ENCODE measurements at places on chromosomes 11 and 22.

DNA sequence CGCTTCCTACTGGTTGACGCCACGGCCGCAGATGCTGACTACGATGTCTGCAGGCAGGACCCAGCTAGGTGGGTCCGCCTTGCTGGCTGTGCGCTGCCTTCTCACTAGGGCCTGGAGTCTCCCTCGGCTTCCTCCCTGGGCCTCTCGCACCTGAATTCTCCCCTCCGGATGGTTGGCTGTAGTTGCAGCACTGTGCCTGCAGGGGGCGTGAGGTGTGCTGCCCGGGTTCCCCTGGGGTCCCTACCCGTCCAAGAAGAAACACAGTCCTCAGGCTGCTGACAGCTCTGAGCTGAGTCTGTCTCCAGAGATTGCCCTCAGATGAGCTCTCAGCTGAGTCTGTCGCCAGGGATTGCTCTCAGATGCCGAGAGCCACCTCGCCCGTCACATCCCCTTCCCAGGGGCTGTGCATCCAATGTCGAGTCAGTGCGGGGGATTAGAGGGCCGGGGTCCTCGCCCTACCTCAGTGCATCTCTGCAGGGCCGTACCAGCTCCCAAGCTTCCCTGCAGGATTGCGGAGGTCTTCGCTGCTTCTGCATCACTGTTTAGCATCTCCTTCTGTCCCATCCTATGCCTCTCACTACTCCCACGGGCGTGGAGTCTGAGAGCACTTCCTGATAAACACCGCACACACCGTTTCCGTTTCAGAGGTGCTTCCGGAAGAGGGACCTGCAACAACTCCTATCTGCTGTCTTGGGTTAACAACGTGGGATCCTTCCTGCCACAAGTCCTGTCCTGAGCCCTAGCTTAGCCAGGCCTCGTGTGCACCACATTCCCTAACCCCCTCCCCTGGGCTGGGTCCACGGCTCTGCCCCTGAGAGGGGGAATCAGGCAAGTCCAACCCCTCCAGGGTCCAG is 196.9 kb downstream of the CSNK2A3 start:
- DNase-seq: peak; percentile 24

DNA sequence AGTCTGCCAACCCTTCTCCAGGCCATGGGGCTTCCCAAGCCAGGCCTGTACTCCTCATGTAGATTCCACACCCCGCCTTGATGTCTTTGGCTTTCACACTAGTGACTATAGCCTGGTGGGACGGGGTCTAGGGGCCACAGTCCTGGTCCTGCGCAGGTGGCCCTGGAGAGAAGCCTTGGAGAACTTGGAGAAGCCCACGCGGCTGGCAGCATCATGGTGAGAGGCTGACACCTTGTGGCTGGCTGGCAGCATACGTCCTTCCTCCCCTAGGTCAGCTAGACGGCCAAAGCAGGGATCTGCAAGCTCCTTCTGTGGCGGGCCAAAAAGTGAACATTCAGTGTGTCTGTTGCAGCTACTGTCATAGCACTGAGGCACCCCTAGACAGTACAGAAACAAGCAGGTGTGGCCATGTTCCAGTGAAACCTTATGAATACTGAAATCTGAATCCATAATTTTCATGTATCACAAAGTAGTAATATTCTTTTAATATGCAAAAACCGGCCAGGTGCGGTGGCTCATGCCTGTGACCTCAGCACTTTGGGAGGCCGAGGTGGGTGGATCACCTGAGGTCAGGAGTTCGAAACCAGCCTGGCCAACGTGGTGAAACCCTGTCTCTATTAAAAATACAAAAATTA is 42.0 kb downstream of the FAM83F start:
- DNase-seq: peak; percentile 30

- DNase-seq: peak; percentile 36
Measured at GRCh38 chr11:128735935-128736605, 42.2 kb downstream of the FLI1 start.

GRCh38 chr11:130396965-130397364 is 31.4 kb downstream of the ADAMTS8 start:
- DNase-seq: no peak

- DNase-seq: peak; percentile 14
Measured at GRCh38 chr11:32420937-32421901, 14.1 kb downstream of the WT1 start.

DNA sequence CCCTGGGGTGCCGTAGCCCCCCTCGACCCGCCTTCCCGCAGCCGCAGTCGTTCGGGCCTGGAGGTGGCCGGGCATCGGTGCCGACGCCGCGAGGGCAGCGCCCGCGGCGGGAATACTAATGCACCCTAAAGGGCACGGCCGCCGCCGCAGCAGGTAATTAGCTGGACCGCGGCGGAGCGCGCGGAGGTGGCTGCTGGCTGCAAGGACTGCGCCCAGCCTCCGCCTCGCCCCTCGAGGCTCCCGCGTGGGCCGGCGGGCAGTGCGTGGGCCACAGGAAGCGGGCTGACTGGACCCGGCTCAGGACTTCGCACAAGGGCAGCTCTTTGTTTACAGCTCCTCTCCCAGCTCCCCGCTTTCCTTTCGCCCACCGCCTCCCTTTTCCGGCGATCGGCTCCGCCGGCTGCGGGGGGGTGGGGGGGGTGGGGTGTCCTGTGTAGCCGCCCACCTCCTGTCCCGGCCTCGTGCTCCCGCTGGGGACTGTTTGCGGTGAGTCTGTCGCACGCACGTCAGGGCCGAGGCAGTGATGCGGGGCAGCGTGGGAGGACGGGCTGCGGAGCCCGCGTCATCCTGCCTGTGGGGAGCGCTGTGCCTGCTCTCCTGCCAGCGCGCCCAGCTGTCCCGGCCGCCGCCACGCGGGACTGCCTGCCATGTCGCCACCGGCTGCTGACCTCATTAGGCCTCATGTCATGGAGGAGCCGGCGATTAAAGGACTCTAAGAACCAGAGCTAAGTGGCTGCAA is 53.2 kb downstream of the GRIK4 start:
- peak; percentile 10 for DNase-seq

- no peak for DNase-seq
Measured at GRCh38 chr11:63816166-63816565, 2.9 kb downstream of the SPINDOC start.

GRCh38 chr11:75611823-75612222 is 49.8 kb downstream of the SERPINH1 start:
- no peak for DNase-seq

DNA sequence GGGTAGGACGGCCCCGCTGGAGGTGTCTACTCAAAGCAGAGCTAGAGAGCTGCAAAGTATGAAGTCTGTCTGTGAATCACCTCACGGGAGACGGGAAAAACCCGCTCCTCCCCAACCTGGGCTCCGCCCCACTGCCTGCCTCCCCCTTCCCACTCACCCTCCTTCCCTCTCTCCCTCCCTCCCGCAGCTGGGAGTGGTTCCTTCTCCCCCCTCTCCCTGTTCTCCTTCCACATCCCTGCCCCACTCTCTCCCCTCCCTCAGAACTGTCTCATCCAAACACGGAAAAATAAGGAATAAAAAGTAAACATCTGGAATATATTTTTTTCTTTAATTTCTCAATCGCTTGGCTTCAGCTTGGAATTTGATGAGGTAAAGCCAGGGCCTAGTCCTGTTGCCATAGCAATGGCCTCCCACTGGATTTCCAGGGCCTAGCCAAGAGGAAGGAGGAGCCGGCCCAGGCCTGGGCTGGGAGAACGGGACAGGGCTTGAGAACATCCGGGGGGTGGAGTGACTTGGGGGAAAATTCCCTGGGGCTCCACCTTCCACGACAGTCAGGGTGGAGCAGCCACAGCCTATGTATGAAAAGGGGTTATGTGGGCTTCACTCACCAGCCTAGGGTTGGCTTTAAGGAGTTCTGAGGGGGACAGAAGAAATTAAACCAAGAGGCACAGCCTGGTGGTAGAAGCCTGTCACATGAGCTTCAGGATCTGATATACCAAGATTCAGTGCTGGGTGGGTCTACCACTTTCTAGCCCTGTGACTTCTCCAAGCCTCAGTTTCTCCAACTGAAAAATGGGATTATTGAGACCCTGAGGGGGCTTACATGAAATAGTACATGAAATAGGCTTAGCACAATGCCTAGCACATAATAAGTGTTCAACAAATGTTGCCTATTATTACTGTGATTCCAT is 2.2 kb downstream of the TNKS1BP1 start:
- DNase-seq: no peak

DNA sequence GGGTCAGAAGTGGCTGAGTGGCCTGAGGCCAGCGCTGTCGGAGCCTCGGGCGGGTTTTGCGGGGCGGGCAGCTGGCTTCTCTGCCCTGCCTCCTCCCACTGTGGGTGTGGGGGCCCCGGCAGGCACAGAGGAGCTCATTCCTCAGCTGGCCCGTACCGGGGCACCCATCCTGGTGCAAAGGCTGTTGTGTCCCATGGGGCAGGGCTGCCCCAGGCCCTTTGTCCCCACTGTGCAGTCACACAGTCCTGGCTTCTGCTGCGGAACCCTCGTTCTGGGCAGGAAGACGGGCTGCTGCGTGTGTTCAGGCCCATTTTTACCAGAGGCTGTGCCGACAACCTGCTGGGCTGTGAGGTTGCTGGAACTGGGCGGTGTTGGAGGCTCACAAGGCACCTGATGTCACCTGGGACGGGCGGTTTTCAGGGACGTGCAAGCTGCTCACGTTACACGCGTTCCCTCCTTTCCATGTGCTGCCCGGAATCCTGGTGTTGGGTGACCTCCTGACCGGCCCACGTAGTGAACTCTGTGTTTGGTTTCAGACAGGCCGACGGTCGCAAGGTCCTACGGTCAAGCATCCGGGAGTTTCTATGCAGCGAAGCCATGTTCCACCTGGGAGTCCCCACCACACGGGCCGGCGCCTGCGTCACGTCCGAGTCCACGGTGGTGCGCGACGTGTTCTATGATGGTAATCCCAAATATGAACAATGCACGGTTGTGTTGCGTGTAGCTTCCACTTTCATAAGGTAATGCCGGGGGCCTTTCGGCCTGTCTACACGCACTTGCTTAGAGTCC is 5.2 kb downstream of the SELENOO start:
- DNase-seq: no peak

DNA sequence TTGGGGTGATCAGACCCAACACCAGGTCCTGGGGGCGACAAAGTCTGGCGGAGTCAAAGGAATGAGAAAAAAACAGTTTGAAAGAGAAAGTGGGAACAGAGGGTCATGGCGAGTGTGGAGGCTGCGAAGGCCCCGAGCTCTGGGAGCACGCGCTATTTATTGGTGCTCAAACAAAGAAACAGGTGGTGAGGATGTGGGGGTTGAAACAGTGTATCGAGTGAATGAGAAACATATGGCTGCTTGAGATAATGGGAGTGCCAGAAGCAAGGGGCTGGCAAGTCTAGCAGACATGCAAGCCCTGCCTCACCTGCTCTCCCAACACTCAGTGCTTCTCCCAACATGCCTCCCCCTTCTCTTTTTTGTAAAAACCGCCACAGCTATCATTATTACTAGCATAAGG is 7.8 kb upstream of the DUSP18 start:
- DNase-seq: no peak

GRCh38 chr11:118401880-118402590 is 629 bp downstream of the ATP5MG start:
- DNase-seq: no peak

- no peak for DNase-seq
Measured at GRCh38 chr11:14636119-14636518, 7.5 kb upstream of the PDE3B start.

GRCh38 chr11:77661670-77662069 is 24.1 kb upstream of the CLNS1A start:
- no peak for DNase-seq

DNA sequence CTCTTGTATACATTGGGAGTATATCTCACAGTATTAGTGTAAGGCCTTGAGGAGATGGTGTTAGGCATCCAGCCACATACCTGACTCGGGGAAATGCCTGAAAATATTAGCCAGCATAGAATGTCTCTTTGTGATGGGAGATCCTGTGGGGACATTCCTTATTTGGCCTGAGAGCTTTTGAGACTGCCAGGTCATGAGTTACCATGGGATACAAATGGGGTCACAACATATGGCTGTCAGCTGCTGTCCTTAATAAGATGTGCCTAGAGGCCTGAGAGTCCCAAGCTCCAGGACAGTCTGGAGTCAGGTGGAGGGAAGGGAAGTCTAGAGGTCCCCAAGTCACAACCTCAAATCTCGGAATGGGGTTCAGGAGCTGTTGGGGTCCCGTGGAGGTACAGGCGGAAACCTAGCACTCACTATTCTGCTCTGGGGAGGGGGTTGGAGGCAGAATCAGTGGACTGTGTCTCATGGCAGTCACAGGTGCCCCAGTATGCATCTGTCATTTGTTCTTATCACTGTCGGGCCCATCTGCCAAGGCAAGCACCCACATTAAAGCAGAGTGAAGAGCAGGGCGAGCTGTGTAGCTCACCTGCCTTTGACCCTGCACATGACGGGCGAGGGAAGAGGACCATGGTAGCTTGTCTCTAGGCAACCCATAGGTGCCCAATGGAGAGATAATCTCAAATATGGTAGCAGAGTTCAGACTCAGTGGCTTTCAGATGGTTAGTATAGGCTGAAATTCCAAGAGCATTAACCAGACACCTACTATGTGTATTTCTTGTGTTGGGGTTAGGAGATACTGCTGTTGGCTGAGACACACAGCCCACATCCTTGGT is 29.9 kb downstream of the KCNQ1OT1 start:
- no peak for DNase-seq

- DNase-seq: no peak
Measured at GRCh38 chr11:93814966-93815633, 31.0 kb downstream of the MED17 start.

GRCh38 chr11:134640971-134641968 is 229.2 kb upstream of the B3GAT1 start:
- no peak for DNase-seq

DNA sequence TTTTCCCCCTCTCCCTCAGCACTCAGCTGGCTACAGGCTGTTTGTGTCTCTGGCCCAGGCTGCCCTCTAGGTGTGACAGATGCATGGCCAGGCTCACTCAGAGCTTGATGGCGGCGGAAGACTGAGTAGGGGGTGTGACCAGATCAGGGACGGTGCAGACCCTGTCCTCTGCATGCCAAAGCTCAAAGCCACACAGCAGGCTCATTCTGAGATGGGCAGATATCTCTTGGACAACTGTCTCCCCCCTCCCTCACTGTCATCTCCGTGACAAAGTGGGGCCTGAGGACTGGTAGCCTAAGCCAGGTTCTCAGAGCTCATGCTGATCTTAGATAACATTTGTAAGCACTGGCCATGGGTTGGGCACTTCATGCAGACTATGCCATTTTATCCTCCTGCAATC is 231.3 kb downstream of the DSCAML1 start:
- no peak for DNase-seq

DNA sequence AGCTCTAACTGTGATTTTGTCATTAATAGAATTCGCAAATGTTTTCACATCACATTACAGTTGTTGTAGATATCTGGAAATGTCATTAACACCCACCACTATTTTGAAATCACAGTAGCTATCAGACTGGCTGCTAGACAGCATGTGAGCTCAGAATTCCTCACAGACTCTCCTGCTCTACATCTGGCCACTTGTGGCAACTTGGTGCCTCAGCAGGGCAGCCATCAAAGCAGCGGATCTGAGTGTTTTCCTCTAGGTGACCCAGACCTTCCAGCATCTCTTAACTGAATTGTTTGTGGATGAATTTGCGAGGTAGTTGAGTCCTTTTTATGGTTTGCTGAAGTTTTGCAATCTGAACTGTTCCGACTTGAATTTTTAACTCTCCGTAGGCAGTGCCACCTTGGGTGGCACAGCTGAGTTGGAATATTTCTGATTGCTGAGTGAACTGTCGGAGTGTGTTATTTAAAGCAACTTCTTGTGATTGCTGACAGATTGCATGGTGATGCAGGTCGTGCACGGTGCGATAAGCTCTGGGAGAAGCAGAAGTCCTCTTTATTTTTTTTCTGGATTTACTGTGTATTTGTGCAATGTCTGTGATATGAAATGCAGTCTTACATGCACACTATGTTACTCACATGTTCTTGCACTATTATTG is 114.0 kb upstream of the PLET1 start:
- DNase-seq: no peak

GRCh38 chr22:46917771-46918101 is 155.3 kb downstream of the TBC1D22A start:
- no peak for DNase-seq

Data from stimulated activated naive CD4-positive, alpha-beta T cell treated with Interleukin-2 at 50 U/mL for 16 hours (primary cell).